ENCODE measurements at places on chromosomes 3 and 15.
A peak's percentile ranks its signal among the peaks of the same experiment; 100 is the strongest.

DNA sequence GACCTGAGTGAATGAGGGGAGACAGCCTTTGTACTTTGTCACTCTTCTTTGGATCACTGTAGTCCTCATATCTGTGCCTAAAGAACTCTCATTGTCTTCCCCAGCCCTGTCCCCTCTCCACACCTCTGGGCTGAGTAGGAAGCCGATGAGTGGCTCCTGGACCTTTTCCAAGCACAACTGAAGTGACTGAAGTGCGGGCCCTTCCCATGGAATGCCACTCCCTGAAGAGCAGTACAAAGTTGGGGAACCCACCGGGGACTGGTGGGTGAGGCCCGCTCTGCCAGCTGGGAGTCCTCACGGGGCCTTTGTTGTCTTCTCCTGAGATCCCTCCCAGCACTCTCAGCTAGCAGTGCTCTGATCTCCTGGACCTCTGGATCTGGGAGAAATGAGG is 90.1 kb downstream of the AAGAB start:
- DNase-seq: no peak

DNA sequence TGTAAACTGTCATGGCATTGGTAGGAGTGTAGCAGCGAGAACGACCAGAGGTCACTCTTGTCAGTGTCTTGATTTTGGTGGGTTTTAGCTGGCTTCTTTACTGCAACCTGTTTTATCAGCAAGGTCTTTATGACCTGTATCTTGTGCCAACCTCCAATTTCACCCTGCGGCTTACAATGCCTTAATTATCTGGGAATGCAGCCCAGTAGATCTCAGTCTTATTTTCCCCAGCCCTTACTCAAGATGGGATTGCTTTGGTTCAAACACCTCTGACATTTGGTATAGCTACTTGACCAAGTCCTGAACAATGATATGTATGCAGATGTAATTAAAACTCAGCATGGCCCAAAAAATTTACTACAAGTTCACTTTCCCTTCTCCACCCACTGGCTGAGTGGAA is 388.4 kb downstream of the RSL24D1 start:
- no peak for DNase-seq

DNA sequence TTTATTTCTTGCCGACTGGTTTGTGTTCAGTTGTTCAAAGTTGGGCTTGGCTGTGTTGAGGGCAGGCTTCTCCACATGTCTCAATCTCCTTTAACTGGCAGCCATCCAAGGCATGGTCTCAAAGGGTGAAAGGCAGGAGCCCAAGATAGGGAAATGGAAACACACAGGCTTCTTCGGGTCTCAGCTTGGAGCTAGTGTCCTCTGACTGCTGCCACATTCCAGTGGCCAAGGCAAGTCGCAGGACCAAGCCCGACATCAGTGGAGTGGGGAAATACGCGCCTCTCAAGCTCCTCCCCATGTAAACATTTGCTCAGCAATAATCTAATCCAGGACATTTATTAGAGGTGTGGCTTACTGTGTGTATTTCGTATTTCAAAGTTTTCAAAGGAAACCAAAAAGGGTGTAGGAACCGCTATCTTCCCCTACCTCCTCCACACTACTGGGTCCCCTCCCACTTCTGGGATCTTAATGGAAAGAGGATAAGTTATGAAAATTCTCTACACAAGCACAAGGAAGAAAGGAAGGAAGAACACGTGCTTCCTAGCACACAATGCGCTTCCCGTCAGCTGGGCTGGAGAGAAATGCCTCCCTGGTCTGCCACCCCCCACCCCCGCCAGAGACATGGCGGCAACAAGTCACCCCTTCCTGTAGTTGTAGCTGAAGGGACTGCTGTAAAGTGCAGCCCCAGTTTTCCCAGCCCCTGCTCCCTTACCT is 181.7 kb downstream of the FAM43A start:
- DNase-seq: no peak

DNA sequence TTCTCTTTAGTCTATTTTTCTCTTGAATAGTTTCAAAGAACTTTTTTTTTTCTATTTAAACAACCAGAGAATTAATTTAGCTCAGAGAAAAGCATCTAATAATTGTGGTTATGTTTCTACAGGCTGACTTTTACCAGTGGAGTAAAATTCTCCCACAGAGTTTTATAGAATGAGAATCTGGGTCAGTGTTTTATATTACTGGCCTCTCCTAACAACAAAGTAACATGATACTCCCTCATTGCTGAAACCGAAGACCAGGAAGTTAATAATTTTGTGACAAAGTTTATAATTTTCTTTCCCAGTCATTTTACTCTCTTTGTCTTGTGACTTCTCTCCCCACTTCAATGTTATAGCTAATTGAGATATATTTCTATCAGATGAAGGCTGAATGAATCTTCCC is 946.9 kb downstream of the EPHA3 start:
- DNase-seq: no peak

- no peak for DNase-seq
Measured at GRCh38 chr15:50773389-50773788, 7.9 kb upstream of the SPPL2A start.

- DNase-seq: no peak
Measured at GRCh38 chr3:31462050-31462569, 70.6 kb upstream of the STT3B start.

DNA sequence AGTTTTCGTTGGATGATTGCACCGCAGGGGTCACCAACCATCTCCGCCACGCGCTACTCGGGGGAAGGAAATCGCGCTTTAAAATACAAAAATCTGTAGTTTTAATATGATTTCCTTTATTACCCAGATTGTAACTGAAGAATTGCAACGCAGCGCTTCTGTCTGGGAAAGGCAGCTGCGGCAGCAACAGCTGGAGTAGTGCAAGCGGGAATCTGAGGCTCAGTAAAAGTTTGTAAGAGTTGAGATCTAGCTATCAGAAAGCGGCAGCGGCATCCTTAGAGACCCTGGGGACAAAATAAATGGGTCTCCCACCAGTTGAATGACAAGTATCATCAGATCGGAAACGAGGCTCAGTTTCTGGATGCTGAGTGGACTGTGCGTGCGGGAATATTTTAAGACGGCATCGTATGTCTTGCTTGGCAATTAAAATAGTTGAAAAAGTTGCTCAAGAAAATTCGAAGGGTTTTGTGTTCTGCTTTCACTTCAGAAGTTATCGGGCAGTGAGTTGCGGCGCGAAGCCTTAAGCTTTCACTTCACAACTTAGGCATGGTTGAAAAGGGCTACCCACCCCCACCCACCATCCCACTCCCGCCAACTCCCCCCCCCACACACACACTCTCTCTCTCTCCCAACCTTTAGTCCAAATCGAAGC is 2.7 kb downstream of the MECOM start:
- no peak for DNase-seq

DNA sequence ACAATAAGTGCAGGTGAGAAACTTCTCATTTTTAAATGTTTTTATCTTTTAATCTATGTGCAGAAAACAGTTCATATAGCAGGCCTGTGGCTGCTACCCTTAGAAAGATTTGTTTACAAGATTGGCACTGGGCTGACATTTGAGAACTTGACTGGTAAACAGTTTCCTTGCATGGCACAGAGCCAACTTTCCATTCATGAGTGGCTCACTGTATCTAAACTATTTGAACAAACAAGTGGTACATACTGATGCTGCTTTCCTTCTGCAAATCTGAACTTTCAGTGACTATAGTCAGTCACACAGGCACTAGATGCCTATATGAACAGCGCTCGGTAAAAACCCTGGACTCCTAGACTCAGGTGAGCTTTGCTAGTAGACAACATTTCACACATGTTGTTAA is 6.3 kb upstream of the GTPBP8 start:
- no peak for DNase-seq

GRCh38 chr3:46928282-46928681 is 48.3 kb downstream of the CCDC12 start:
- no peak for DNase-seq

GRCh38 chr3:44974416-44974815 is 1.6 kb downstream of the ZDHHC3 start:
- DNase-seq: no peak

- no peak for DNase-seq
Measured at GRCh38 chr15:85430406-85431204, 50.2 kb downstream of the AKAP13 start.

DNA sequence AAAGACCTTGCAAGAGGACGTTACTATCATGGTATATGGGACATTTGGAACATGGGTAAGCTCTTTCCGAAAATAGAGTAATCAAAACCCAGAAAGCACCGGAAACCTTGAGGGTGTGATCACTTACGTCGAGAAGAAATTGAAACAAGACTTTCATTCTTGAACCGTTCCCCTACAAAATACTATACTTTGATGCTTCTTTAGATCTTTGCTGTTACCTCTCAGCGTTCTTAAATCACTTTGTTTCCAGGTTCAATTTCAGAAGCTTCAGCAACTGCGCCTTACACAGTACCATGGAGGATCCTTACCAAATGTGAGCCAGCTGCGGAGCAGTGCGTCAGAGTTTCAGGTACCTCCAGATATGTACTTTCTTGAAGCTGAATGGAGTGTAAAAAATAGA is 10.1 kb downstream of the CRTC3 start:
- no peak for DNase-seq

DNA sequence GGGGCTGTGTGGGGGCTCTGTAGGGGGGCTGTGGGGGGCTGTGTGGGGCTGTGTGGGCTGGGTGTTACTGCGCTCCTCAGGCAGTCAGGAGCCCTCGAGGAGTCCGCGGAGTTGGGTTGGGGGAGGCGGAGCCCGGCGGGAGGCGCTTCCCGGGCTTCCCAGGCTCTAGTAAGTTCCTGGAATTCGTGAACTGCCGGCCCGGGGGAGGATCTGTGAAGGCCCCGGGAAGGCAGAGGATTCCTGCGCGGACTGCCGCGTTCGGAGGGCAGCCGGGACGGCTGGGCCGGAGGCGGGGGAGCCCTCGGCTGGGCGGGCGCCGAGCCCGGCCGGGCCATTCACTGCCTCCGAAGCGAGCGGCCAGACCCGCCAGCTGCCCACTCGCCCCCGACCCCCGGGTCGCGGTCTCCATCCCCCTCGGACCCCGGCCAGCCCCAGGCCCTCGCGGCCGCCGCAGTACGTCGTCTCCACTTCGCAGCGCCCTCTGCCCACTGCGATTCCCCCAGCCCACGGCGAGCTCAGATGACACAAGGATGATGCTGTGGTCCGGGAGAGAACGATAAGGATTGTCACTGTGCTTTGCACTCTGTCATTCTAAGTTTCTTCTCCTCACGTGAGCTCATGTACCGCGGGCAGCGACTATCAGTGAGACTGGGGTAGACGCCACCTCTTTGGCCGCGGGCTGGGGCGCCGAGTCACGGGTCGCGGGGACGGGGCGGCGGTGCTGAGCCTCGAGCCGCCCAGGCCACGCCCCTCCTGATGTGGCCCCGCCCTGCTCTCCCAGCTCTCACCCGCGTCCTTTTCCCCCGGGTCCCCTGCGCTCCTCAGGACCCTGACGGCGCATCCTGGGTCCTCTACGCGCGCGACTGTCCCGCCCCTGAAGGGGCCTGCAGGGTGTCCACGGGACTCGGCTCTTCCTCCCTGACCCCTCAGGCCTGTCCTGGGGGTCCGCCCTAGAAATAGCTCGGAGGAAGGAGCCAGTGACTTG is 65.3 kb downstream of the KLF13 start:
- DNase-seq: peak; percentile 77

- DNase-seq: no peak
Measured at GRCh38 chr3:38190481-38190881, 25.1 kb downstream of the OXSR1 start.

GRCh38 chr3:65352951-65353350 is 665.2 kb upstream of the ADAMTS9 start:
- DNase-seq: no peak

Measured in stimulated activated CD4-positive, alpha-beta T cell treated with anti-CD3 and anti-CD28 coated beads, Interleukin-15, amount 100 ng/mL, for 1 hour (primary cell).